A549 treated with ZK216348 at 1 μM for 4 hours (cell line): ENCODE measurements at places on chromosomes 7 and 10. TPM values are rescaled to one million over a fixed set of nuclear protein-coding genes. Genes with fewer than 3 reads are reported as not detected.

The PTPN20 gene
- total RNA-seq: 2.8 to 5.2 TPM (median 3.9 TPM) in 5 replicates

The KLF14 gene
- total RNA-seq: not detected in 5 replicates

The OPALIN gene
- not detected in 5 replicates for total RNA-seq

The DYNC1I1 gene
- total RNA-seq: not detected in 5 replicates

The EIF3B gene
- total RNA-seq: 223 to 260 TPM (median 250 TPM) in 5 replicates

The COL17A1 gene
- 1.6 to 2.2 TPM (median 1.9 TPM) in 5 replicates for total RNA-seq
